Retinal pigment epithelial cell (primary cell): ENCODE measurements at places on chromosomes 7 and 10.

DNA sequence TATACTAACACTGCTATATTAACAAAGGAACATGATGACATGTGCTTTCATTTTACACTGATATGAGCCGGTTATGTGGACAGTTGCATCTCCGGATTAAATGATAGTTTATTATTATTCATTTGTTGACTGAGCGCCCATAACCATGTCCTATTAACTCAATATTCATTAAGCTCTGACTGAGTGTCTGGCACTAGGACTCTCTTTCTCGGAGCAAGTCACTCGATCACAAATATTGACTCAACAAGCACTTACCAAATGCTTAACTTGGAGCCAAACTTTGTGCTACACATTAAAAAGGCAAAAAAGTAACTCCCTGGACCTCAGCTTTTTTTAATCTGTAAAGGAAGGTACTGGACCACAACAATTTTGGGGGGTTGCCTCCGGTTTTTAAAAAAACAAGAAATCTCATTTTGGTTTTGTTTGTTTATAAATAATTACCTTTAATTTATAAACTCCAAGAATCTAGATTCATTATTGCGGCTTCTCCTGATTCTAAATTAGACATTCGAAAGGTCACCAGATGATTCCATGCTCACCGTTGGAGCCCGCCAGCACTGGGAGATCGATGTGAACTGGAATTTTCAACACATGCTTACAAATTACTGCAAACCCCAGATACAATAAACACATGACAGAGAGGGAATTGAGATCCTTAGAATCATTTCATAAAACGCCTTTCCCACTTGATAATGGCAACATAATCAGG lies 8.9 kb upstream of the LYZL1 start:
- no peak for DNase-seq

DNA sequence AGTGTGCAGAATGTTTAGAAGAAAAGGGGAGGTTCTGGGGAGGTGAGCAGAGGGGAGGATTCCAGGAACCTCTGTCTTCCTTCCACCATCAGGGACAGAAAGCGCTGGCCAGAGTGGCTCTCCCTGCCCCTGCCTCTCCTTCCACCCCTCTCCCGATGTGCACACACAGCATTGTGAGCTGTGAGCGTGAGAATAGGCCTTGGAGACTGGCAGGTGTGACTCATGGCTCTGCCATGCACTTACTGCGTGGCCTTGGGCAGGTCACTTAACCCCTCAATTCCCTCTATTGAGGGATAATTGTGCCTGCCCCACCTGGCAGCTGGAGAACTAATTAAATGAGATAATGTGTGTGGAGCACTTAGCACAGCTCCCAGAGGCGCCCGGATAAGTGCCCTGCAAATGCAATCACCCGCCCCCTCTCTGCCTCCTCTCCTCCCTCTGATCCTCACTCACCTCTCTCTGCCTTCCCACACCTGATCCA lies 115.4 kb downstream of the ZMIZ1 start:
- no peak for DNase-seq

- no peak for DNase-seq
Observed at GRCh38 chr7:114930829-114931655, 9.1 kb downstream of the MDFIC start.

DNA sequence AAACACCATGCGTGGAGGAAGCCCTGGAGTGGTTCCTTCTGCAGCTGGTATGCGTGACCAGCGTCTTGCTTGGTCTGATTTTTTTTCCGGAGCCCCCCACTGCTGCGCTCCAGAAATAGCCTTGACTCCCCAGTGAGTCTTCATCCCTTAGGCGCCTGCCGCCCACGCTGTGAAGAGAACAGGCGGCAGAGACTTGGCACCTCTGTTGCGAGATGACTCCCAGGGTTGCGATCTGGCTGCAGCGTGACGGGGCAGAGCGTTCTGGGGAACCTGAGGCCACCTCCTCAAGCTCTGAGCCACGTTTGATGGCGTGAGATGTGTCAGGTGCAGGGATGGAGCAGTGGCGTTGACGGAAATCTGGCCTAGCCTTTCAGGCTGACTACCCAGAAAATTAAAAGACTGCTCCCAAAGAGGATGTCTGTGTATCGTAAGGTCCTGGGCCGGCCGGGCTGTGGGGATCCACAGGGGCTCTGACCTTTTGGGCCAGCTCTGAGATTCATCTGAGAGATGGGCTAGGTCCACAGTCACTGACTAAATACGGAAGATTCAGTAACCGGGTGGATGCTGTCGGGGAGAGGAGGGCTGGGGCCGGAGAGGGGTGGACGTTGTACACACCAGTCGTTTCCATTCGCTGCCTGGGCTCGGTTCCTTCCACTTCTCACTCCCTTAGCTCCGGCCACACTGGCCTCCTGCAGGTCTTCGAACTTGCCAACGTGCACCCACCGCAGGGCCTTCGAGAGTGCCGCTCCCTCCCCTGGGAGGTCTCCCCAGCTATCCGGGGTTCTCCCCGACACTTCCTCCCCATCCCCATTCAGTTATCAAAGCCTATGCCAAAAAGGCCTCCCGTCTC lies 33.8 kb downstream of the PFKFB3 start:
- DNase-seq = no peak
